ENCODE measurements at places on chromosomes 3 and 15. TPM values are rescaled to one million over a fixed set of nuclear protein-coding genes. Genes with fewer than 3 reads are reported as not detected.

DNA sequence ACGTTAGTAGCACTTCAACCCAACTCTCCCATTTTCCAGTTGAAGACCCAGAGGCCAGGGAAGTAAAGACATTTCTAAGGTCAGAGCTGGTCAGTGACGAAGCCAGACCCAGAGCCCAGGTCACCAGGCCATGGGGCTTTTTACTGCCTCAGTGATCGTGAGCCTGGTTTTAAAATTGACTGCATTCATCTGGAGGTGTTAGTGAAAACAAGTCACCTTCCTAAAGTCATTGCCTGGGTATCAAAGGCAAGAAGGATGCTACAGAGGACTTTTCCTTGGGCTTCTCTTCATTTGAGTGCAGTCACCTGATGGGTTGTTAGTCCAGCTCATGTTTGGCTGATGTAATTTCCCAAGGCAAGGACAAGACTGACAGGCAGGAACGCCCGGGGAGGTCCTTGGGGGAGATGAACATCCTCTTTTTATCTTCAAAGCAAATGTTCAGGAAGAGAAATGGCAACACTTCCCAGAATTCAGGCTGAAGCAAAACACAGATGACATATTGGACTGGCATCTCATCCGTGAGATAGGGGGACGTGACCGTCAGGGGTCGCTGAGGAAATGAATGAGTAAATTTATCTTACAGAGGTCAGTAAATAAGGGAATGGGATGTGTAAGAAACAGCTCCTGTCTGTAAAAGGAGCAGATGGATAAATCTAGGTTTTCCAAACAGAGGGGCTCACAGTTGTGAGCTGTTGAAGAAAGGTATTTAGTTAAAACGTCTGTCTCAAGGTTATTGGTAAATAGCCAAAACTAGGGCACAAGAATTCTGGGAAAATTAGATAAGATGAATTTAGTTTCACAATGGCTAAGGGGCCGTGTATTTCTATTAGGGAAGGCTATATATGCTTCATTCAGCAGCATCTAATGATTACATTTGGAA is 201.2 kb downstream of the OPA1 start:
- no peak overlapping the region for H3K4me3 ChIP-seq
- H3K27me3 ChIP-seq: no peaks in the 10 kb centered on the region
- H3K27ac ChIP-seq: no peak overlapping the region
- no peaks in the 10 kb centered on the region for H3K4me1 ChIP-seq

GRCh38 chr3:44323341-44323955 is 15.1 kb upstream of the TCAIM start:
- H3K36me3 ChIP-seq: no peaks in the 10 kb centered on the region
- H3K4me3 ChIP-seq: no peak overlapping the region
- peak; percentile 76 for DNase-seq

Gene MESP1
- total RNA-seq: 0.80 TPM

DNA sequence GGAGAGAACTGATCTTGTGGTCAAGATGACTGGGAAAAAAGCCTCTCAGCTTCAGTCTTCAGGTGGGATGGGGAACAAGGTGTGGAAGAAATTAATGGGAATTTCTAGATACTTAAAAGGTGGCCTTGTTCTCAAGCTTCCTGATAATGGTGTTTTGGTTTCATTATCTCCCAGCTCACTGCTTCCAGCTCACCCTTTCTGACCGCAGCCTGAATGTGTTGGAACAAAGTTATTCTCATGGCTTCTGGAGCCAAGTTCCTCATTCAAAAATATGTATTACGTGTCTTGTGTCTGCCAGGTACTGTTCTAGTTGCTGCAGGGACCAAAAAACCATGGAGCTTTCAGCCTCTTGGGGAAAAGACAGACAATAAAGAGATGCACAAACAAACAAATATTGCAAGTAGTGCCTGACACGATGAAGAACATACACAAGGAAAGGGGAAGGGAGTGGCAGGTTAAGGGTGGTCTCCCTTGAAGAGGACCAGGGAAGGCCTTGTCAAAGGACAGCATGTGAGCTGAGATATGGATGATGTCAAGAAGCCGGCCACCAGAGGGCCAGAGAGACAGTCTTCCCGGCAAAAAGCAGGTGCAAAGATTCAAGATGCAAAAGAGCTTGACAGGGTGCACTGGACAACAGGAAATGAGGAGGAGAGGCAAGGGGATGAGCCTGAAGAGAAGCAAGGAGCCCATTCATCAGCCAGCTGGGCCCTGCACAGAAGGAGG is 35.5 kb downstream of the ARRDC4 start:
- H3K27ac ChIP-seq: no peak overlapping the region
- H3K36me3 ChIP-seq: no peaks in the 10 kb centered on the region
- H3K27me3 ChIP-seq: no peaks in the 10 kb centered on the region
- no peak for DNase-seq
- no peaks in the 10 kb centered on the region for H3K4me1 ChIP-seq
- H3K4me3 ChIP-seq: no peak overlapping the region

Gene HTR3E
- not detected for total RNA-seq

DNA sequence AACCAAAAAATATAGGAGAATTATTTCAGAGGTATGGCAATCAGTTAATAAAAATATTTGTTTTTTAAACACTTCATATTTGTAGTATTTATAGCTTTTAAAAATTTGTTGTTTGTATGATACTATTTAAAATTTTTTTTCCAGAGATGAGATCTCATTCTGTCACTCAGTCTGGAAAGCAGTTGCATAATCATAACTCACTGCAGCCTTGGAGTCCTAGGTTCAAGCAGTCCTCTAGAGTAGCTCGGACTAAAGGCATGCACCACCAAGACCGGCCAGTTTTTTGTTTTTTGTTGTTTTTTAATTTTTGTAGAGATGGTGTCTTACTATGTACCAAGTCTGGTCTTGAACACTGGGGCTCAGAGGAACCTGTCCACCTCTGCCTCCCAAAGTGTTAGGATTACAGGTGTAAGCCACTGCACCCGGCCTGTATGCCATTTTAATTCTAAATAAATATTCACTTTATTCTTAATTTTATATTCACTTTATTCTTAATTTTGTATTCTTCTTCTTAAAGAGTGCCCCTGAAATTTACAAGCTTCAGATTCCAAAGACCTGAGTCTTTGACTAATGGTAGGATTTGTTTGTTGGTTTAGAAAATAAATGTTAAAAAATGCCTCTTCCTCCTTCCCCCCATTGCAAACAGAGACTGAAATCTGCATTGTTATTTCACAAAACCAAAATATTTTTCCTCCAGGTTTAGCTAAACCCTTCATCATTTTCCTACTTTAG is 9.4 kb downstream of the TGFBR2 start:
- no peak for DNase-seq
- peaks cover 4% of the 10 kb centered on the region for H3K4me1 ChIP-seq
- H3K27me3 ChIP-seq: no peaks in the 10 kb centered on the region
- no peak overlapping the region for H3K4me3 ChIP-seq

Gene GPR156
- 1.9 TPM for total RNA-seq

DNA sequence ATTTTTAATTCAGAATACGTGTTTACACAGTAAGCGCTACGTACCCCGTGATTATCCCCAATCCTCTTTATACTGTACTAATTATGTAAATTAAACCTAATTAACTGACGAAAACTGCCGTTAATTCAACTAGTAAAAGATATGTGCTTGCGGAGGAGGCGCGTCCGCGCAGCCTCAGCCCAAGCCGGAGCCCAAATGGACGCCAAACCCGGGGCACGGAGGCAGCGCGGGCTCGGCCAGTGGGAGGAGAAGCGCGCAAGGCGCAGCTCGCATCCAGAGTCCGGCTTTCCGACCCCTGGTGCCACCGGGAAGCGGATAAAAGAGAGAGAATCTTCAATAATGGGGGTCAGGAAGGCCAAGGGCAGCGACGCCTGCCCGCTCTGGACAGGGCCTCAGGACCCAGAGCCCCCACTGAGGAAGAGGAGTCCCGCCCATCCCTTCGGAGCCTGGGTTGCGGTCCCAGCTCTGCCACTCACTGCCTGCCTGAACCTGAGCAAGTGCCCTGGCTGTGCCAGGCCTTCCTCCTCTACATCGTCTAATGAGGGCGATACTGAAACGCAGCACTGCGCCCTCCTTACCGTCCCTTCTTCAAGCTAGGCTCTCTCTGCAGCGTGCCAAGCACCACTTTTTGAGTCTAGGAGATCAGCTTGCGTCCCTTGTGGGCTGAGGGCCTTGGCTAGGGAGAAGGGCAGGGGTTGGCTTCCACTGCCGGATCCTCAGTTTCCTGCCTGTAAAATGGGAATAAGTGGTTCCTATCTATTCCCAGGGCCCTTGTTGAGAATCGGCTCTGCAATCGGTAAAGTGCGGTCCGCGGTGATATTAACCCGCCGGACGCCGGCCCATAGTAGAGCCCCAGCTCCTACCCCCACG is 5.0 kb upstream of the SKOR1 start:
- no peaks in the 10 kb centered on the region for H3K4me1 ChIP-seq
- H3K36me3 ChIP-seq: no peaks in the 10 kb centered on the region
- no peak overlapping the region for H3K4me3 ChIP-seq
- H3K27me3 ChIP-seq: peaks cover 18% of the 10 kb centered on the region
- no peak for DNase-seq
- no peak overlapping the region for H3K27ac ChIP-seq

Gene REC114
- not detected for total RNA-seq

- no peaks in the 10 kb centered on the region for H3K36me3 ChIP-seq
- no peak for DNase-seq
- no peaks in the 10 kb centered on the region for H3K27me3 ChIP-seq
- H3K27ac ChIP-seq: no peak overlapping the region
Observed at GRCh38 chr3:46549989-46550388, 16.1 kb downstream of the LRRC2 start.

Gene SPSB4
- 0.11 TPM for total RNA-seq

DNA sequence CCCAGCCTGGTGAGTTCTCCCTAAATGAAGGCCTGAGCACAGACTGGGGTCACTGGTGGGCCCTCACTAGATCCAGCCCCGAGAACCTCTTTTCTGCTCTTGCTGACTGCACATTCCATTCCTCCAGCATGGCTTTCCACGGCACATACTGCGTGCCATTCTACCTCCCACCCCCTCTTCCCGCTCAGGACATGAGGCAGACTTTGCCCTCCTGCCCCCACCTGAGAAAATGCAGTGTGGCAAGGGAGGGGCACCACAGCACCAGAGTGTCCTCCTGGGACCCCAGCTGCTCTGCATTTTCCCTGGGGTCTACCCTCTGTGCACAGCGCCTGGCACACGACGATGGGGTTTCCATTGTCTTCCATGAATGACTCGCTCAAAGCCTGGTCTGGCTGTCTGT is 6.1 kb upstream of the SLCO2A1 start:
- no peaks in the 10 kb centered on the region for H3K27me3 ChIP-seq
- DNase-seq: no peak
- H3K27ac ChIP-seq: no peak overlapping the region
- no peaks in the 10 kb centered on the region for H3K4me1 ChIP-seq
- H3K4me3 ChIP-seq: no peak overlapping the region
- no peaks in the 10 kb centered on the region for H3K36me3 ChIP-seq

DNA sequence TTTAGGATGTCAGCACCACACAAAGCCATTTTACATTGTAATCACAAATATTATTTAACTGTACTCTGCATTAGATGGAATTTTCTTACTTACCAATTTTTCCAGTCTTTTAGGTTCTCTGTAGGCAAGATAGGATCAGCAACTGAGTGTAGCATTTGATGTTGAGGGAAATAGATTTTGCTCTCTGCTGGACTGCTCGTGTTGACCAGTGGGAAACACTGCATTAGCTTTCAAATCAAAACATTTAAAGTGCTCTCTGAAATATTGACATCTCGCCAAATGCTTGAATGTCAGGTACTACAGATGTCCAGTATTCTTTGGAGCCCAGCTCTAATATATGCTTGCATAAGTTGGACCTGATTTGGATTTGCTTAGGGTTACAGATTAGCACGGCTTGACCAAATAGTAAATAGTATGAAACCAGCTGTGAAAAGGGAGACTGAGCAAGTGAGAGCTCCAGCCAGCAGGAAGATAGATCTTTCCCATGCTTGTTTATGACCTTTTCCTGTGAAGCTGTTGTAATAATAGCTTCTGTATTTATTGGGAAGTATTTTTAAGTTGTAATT is 29.5 kb downstream of the P2RY14 start:
- no peaks in the 10 kb centered on the region for H3K36me3 ChIP-seq
- peaks cover 2% of the 10 kb centered on the region for H3K4me1 ChIP-seq

GRCh38 chr15:68192117-68192516 is 13.0 kb downstream of the CALML4 start:
- peaks cover 4% of the 10 kb centered on the region for H3K4me1 ChIP-seq
- no peak for DNase-seq
- no peak overlapping the region for H3K27ac ChIP-seq
- no peaks in the 10 kb centered on the region for H3K27me3 ChIP-seq
- H3K36me3 ChIP-seq: no peaks in the 10 kb centered on the region
- H3K4me3 ChIP-seq: no peak overlapping the region

- H3K4me3 ChIP-seq: no peak overlapping the region
- no peak for DNase-seq
- H3K4me1 ChIP-seq: peaks cover 1% of the 10 kb centered on the region
- H3K27ac ChIP-seq: no peak overlapping the region
- no peaks in the 10 kb centered on the region for H3K36me3 ChIP-seq
- H3K27me3 ChIP-seq: no peaks in the 10 kb centered on the region
Observed at GRCh38 chr3:5087209-5087608, 34.9 kb upstream of the ARL8B start.

DNA sequence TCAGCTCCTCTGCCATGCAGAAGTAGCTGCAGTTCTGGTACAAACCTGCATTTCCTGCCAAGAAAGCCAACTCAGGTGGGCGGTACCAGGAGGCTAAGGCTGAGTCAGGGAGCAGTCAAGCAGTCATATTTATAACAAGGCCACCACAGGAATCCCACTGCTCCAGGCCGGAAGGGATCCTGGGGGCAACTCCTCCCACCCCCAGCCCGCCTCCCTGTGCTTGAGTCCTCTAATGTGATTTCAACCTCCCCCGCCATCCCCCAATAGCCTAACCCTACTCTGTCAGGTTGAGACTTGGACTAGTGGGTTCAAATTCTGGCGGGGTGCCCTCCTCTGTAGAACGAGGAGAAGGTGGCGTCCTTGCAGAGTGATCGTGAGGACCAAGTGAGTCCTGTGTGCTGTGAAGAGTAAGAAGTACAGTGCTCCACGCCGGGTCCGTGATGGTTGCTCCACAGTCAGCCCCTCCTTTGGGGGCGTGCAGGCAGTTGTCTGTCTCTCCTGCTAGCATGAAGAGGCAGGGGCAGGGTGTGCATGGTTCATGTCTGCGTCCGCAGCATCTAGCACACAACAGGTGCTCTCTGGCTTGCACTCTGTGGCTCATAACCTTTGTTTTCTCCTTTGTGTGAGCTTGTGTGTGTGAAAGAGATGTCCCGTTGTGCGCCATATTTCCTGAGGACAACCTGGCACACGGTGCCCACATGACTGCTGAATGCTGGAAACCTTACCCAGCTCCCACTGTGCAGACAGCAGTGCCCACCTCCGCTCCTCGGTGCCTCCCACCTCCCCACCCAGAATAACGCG is 78.3 kb downstream of the SMAD6 start:
- no peaks in the 10 kb centered on the region for H3K36me3 ChIP-seq
- no peak overlapping the region for H3K4me3 ChIP-seq
- DNase-seq: no peak
- H3K27me3 ChIP-seq: no peaks in the 10 kb centered on the region
- H3K4me1 ChIP-seq: peaks cover 11% of the 10 kb centered on the region

Measured in ovary (tissue), 10 donors.